ENCODE measurements at places on chromosomes 5 and 9.

DNA sequence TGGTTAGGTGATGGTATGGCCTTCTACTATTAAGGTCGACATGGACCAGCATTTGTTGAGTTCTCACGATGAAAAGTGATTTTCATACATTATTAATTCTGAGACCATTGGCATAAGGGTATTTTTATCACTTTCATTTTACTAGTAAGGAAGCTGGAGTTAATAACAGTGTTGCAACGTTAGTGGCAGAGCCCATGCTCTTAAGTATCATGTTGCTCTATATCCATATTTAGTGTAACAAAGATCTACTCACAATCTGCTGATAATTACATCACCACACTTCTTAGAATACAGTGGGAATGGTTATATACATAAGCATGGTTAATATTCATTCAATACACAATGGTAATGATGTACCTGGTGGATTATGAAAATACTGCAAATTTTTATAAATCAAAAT, 81.9 kb downstream of the PRR16 start:
- DNase-seq, result no peak

DNA sequence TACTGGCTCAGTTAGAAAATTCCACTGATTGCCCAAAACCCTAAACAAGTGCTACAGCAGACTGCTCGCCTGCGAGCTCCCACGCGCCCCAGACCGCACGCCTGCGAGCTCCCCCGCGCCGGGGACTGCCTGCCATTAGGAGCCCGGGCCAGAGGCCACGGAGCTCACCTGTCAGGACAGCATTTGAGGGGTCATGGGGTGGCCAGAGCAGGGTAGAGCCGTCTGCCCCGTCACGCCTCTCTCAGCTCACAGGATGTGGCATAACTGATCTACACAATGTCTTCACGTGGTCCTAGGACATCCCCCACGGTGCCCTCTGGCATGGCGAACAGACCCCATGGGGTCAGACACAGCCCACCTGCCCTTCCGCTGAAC, 29.1 kb upstream of the LRRC14B start:
- DNase-seq, result no peak

DNA sequence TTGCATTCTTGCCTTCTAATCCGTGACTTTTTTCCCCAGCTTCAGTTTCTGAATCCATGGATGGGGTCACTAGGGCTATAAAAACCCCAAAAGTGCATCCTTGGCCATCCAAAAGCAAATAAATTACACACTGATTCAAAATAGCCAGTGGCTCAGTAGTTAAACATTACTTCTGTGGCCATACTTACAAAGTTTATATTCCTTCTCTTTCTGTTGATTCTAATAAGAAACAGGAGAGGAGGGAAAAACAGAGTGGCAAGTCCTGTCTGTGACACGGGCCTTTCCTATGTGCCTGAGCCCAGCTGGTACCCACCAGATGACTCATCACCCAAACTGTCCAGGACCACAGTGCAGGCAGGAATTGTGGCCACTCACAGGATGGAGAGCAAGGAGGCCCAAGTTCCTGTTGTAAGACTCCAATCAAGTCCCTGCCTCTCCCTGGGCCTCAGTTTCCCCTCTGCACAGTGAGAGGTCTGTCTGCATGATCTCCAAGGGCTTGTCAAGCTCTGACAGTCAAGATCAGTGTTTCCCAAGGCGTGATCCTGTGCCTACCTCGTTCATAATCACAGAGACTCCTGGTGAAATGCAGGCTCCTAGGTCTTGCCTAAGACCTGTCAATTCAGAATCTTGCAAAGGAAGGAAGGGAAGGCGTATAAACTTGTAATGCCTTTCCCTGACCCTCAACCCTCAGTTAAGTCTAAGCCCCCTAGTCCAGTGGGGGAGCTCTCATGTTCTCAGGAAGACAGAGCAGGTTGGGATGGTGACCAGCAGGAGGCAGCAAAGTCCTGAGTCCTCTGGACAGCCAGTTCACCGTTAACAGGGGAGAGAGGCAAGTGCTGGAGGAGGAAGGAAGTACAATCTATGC, 29.5 kb downstream of the TNIP1 start:
- DNase-seq, result peak; percentile 46

DNA sequence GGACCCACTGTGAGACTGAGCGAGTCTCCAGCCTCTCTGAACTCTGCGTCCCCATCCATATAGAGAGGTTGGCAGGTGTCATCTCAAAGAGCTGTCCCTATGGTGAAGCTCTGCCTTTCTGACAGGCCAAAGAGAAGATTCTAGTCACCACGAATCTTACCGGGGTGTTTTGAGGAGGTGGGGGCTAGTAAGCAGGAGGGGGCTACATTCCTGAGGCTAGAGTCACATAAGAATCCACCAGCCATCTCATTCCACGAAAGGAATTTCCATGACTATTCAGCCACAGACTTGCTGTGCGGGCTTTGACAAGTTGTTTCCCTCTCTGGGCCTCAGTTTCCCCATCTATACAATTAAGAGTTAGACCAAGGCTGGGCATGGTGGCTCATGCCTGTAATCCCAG, 16.3 kb downstream of the PDGFRB start:
- no peak for DNase-seq

GRCh38 chr9:33272061-33272460, 7.2 kb downstream of the CHMP5 start:
- DNase-seq, result no peak

- DNase-seq, result no peak
Measured at GRCh38 chr9:136728548-136729123, 14.1 kb downstream of the LCN10 start.

DNA sequence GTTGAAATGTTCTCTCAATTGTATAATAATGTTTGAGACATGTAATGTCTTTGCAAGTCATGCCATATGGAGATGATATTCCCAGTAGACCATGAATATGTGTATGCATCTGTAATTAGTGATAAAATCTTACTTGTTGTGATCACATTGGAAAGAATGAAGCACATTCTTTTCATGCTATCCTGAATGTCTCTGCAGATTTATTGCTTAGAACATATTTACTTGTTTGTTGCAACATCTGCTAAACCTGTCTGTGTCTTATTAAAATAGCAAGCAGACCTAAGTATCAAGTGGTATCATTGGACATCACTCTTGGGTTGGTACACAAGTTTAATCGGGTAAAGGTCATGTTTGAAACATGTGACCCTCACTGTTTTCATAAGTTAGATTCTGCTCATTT, 265.5 kb upstream of the CD180 start:
- no peak for DNase-seq

All from stimulated activated CD8-positive, alpha-beta memory T cell treated with anti-CD3 and anti-CD28 coated beads, Interleukin-4, amount 100 ng/mL, for 1 hour (primary cell).